Neural crest cell (in vitro differentiated cells): ENCODE measurements at places on chromosomes 13 and 19.
A peak's percentile ranks its signal among the peaks of the same experiment; 100 is the strongest.

GRCh38 chr13:102103469-102103868, 298.4 kb downstream of the FGF14 start:
- no peak overlapping the region for H3K4me3 ChIP-seq
- no peak for DNase-seq
- H3K36me3 ChIP-seq: no peaks in the 10 kb centered on the region
- no peak overlapping the region for H3K27ac ChIP-seq
- no peaks in the 10 kb centered on the region for H3K4me1 ChIP-seq
- H3K27me3 ChIP-seq: peaks cover 40% of the 10 kb centered on the region

DNA sequence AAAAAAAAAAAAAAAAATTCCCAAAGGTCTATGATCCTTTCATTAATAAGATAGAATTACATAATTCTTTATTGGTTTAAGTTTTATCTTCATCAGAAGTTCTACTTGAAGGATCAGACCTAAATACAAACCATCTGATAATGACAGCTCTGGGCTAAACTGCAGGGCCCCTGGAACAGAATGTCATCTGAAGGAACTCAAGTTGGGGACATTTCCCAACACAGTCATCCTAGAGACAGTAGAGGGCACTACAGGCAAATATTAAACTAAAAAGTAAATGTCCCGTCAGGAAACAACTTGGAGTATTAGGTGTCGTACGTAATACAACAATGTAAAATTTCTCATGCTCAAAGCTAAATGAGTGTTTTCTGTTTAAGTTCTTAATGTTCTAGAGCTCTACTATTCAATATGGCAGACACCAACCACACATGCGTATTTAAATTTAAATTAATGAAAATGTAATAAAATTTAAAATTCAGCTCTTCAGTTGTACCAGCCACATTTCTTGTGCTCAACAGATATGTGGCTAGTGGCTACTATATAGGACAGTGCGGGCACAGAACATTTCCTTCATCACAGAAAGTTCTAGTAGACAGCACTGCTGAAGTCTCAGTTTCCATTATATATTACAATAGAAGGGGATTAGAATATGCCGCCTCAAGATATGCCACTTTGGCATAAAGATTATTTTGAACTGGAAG, 21.8 kb upstream of the NAXD start:
- H3K36me3 ChIP-seq: no peaks in the 10 kb centered on the region
- H3K4me3 ChIP-seq: no peak overlapping the region
- H3K27me3 ChIP-seq: no peaks in the 10 kb centered on the region
- peaks cover 12% of the 10 kb centered on the region for H3K4me1 ChIP-seq

- peaks cover 3% of the 10 kb centered on the region for H3K36me3 ChIP-seq
- peaks cover 70% of the 10 kb centered on the region for H3K4me1 ChIP-seq
- no peak for DNase-seq
- H3K4me3 ChIP-seq: peak overlapping the region; percentile 89
- H3K27ac ChIP-seq: peak overlapping the region; percentile 76
Observed at GRCh38 chr13:97224544-97225300, 2.6 kb downstream of the MBNL2 start.

GRCh38 chr19:919199-920050, 2.3 kb downstream of the KISS1R start:
- H3K4me3 ChIP-seq: no peak overlapping the region
- DNase-seq: no peak
- H3K36me3 ChIP-seq: no peaks in the 10 kb centered on the region
- peaks cover 56% of the 10 kb centered on the region for H3K27me3 ChIP-seq
- peaks cover 8% of the 10 kb centered on the region for H3K4me1 ChIP-seq

- DNase-seq: no peak
- peaks cover 2% of the 10 kb centered on the region for H3K36me3 ChIP-seq
- H3K27me3 ChIP-seq: no peaks in the 10 kb centered on the region
- no peak overlapping the region for H3K27ac ChIP-seq
Observed at GRCh38 chr13:105599477-105600037, 935.9 kb downstream of the EFNB2 start.

GRCh38 chr19:14072535-14073260, at the start of gene MISP3:
Gene MISP3 (plus strand): TSS chr19:14072786. CDS start chr19:14073310, 524 bp downstream.
- no peak for DNase-seq
- peak within 1 kb of the TSS; percentile 88 for H3K4me3 ChIP-seq
- peaks cover 25% of the 10 kb centered on the region for H3K27me3 ChIP-seq
- no peaks in the 10 kb centered on the region for H3K36me3 ChIP-seq

- peaks cover 14% of the 10 kb centered on the region for H3K4me1 ChIP-seq
- H3K27ac ChIP-seq: peak within 1 kb of the TSS; percentile 86
- peaks cover 3% of the 10 kb centered on the region for H3K27me3 ChIP-seq
- peak within 1 kb of the TSS; percentile 98 for H3K4me3 ChIP-seq
Observed at GRCh38 chr19:14090509-14091080, at the start of gene SAMD1. Gene SAMD1 (minus strand): TSS chr19:14090751.

- H3K36me3 ChIP-seq: peaks cover 2% of the 10 kb centered on the region
- H3K4me3 ChIP-seq: no peak overlapping the region
- H3K27ac ChIP-seq: no peak overlapping the region
- H3K27me3 ChIP-seq: peaks cover 25% of the 10 kb centered on the region
- no peak for DNase-seq
- H3K4me1 ChIP-seq: no peaks in the 10 kb centered on the region
Observed at GRCh38 chr19:14614099-14614412, 31.2 kb downstream of the CLEC17A start.

DNA sequence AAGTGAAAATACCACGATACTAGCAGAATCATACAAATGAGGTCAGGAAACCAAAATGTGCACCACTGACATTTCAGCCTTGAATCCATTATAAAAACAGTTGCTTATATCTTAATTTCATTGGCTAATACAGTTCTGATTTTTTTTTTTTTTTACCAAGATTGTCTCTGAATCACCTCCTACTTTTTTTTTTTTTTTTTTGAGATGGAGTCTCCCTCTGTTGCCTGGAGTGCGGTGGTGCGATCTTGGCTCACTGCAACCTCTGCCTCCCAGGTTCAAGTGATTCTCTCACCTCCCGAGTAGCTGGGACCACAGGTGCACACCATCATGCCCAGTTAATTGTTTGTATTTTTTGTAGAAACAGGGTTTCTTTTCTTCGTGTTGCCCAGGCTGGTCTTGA, 270.2 kb downstream of the LMO7 start:
- no peaks in the 10 kb centered on the region for H3K36me3 ChIP-seq
- H3K27me3 ChIP-seq: no peaks in the 10 kb centered on the region
- H3K27ac ChIP-seq: no peak overlapping the region

DNA sequence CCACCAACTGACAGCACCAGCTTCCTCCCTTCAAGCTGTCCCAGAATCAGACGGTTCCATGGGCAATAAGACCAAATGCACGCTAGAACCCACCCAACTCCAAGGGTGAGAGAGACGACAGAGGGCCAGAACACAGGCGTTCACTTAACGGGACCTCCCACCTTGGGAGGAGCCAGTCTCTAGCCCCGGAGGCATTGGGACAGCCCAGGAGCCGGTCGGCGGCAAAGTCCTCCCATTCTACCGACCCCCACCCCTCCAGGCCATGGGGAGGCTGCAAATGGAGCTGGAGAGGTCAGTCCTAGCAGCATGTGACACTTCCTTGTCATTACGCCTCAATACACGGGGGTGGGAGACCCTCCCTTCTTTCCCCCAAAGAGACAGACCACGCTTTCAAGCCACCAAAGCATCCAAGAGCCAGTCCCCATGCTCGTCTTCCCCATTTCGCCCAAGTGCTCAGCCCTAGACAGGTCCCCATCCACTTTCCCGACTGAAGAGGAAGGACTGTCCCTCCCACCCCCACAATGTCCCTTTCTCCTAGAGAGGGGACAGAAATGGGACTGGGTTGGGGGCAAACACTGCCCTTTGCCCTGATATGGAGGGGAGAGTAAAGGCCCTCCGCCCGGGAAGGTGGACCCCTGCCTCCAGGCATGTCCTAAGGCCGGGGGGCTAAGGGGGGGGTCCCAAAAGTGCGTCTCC, 964 bp downstream of the KHSRP start:
- peak overlapping the region; percentile 88 for H3K27ac ChIP-seq
- peaks cover 7% of the 10 kb centered on the region for H3K36me3 ChIP-seq
- peak; percentile 45 for DNase-seq
- H3K4me3 ChIP-seq: peak overlapping the region; percentile 97

DNA sequence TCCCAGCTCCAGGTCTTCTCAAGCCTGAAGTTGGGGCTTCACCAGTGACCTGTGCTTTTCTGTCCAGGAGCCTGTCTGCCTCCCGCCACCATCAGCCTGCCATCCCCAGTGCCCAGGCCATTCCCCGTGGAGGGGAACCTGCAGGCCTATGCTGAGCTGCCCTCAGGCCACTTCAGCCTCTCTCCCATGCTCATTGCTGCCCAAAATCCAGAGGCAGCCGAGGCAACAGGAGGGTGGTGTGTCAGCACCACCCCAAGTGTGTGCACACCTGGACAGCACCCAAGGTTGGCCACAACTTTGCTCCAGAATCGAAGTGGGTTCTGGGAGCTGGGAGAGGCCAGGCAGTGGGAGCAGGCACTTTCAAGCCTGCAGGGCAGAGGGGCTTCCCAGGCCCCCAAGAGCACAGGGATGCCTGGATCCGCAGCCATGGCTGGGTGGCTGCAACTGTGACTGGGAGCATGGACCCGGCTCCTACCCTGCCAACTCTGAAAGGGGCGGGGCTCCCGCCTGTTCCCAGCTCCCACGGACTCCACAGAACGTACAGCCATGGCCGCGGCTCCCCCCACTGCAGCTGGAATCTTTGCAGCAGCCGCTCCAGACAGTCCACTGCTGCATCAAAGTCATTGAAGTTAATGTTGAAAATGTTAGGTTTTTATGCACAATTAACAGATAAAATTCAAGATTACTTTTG, 1747.0 kb downstream of the OLFM4 start:
- no peaks in the 10 kb centered on the region for H3K36me3 ChIP-seq
- H3K27ac ChIP-seq: no peak overlapping the region
- H3K27me3 ChIP-seq: no peaks in the 10 kb centered on the region
- H3K4me1 ChIP-seq: no peaks in the 10 kb centered on the region
- no peak for DNase-seq

DNA sequence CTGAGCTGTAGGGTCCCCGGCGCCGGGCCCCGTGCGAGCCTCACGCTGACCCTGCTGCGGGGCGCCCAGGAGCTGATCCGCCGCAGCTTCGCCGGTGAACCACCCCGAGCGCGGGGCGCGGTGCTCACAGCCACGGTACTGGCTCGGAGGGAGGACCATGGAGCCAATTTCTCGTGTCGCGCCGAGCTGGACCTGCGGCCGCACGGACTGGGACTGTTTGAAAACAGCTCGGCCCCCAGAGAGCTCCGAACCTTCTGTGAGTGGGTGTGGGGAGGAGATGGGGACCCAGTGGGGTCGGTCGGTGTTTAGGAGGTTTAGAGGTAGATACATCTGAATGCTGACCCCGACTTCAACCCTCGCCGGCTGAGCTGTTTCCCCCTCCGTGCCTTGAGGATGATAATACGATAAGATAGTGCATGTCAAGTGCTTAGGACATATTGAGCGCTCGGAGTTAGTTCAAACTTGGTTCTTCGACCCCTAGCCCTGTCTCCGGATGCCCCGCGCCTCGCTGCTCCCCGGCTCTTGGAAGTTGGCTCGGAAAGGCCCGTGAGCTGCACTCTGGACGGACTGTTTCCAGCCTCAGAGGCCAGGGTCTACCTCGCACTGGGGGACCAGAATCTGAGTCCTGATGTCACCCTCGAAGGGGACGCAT, 1.9 kb downstream of the ICAM5 start:
- no peak overlapping the region for H3K27ac ChIP-seq
- no peaks in the 10 kb centered on the region for H3K36me3 ChIP-seq
- H3K4me1 ChIP-seq: peaks cover 27% of the 10 kb centered on the region
- peak overlapping the region; percentile 59 for H3K4me3 ChIP-seq
- no peak for DNase-seq
- H3K27me3 ChIP-seq: peaks cover 99% of the 10 kb centered on the region

GRCh38 chr19:35274323-35274722, 5.6 kb downstream of the USF2 start:
- H3K36me3 ChIP-seq: peaks cover 15% of the 10 kb centered on the region
- DNase-seq: no peak
- H3K4me3 ChIP-seq: peak overlapping the region; percentile 78
- H3K27me3 ChIP-seq: no peaks in the 10 kb centered on the region

- H3K27ac ChIP-seq: no peak overlapping the region
- no peaks in the 10 kb centered on the region for H3K36me3 ChIP-seq
- H3K27me3 ChIP-seq: no peaks in the 10 kb centered on the region
- peaks cover 27% of the 10 kb centered on the region for H3K4me1 ChIP-seq
Observed at GRCh38 chr13:80040196-80040980, 300.5 kb downstream of the SPRY2 start.

- no peak overlapping the region for H3K27ac ChIP-seq
- H3K4me1 ChIP-seq: no peaks in the 10 kb centered on the region
- H3K27me3 ChIP-seq: no peaks in the 10 kb centered on the region
- H3K4me3 ChIP-seq: no peak overlapping the region
Observed at GRCh38 chr13:95787356-95788099, 110.6 kb downstream of the DNAJC3 start.

DNA sequence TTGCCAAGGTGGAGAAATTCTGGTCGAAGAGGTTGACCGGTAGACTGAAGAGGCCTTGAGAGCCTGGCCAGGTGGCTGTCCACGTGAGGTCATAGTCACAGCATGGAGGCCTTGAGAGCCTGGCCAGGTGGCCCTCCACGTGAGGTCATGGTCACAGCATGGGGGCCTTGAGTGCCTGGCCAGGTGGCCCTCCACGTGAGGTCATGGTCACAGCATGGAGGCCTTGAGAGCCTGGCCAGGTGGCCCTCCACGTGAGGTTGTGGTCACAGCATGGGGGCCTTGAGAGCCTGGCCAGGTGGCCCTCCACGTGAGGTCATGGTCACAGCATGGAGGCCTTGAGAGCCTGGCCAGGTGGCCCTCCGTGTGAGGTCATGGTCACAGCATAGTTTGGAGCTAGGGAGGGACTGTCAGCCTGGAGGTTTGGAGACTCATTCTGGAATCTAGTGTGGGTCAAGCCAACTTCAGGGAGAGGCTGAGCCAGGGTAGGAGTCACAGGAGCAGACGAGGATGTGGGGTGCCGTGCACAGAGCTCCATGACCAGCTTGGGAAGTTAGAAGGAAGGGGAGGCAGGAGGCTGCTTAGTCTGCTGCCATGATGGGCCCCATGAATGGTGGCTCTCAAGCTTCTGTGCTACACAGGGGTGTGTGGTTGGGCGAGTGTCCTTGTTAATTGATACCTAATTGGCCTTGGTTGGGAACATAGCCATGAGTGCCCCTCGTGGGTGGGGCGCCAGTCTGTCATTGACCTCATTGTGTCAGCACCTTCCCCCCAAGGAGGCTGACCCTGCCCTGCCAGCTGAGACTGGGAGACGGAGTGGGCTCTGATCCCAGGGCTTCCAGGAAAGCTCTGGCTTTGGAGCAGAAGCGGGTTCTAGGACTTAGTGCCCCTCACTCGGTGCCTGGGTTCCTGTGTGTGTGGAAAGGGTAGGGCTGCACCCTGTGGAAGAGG, 4.0 kb downstream of the LENG9 start:
- peaks cover 11% of the 10 kb centered on the region for H3K27me3 ChIP-seq
- H3K36me3 ChIP-seq: peaks cover 8% of the 10 kb centered on the region
- no peak overlapping the region for H3K27ac ChIP-seq
- peak overlapping the region; percentile 82 for H3K4me3 ChIP-seq

DNA sequence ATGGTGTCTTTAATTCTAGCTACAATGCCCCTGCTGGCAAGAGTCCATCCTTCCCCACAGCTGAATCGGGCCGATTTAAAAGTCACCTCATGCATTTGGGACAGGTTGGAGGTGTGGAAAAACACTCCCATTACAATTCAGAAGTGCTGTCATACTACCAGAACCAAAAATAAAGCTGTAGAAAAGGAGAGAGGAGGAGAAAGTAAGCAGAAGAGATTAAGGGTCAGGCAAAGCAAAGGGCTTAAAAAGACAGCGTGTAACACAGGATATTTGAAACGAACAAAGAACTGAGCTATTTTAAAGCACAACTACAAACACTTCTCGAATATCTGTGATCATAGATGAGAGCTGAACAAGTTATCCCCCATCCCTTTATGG, 90.4 kb downstream of the FGF14 start:
- no peaks in the 10 kb centered on the region for H3K27me3 ChIP-seq
- H3K4me1 ChIP-seq: peaks cover 7% of the 10 kb centered on the region
- no peak for DNase-seq
- no peaks in the 10 kb centered on the region for H3K36me3 ChIP-seq
- H3K4me3 ChIP-seq: no peak overlapping the region

GRCh38 chr13:95226932-95227695, 74.1 kb downstream of the ABCC4 start:
- no peak overlapping the region for H3K27ac ChIP-seq
- H3K4me3 ChIP-seq: no peak overlapping the region
- H3K36me3 ChIP-seq: peaks cover 1% of the 10 kb centered on the region
- no peaks in the 10 kb centered on the region for H3K4me1 ChIP-seq
